ENCODE measurements at places on chromosomes 5 and 9.

GRCh38 chr5:111447099-111447498 lies 65.2 kb downstream of the STARD4 start:
- no peak for DNase-seq

DNA sequence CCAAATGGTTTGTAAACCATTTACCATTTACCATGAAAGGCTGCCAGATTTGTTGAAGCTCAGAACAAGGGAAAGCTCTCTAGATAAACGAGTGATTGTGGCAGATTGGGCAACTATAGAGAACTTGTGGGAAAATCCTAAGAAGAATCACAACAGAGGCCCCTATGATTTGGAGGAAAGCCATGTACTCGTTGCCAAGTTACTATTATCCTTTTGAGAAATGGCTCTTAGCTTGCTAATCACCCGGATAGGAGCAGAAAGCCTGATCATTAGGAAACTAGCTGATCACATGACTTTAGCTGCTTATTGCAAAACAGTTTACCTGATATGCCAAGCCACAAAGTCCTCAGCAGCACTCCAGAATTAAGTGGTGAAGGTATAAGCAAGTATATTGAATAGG lies 23.5 kb upstream of the ATG10 start:
- no peak for DNase-seq

- no peak for DNase-seq
These were observed 4.6 kb upstream of the HNRNPA0 start for GRCh38 chr5:137758715-137759306.

DNA sequence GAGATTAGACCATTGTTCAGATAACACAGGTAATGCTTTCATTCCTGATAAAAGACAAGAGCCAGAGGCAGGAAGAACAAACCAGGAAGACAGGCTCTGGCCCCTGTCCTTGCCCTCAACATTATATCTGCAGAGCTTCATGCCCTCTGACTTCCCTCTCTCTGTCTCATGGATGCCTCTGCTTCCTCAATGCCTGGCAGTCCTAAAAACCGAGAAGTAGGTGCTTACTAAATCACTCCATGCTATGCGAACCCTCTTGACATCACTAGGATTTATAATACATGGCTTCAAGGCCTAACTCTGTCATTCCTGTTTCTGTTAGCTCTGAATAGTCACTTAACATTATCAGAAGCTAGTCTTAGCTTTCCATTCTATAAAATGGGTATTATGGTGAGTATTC lies 117.8 kb downstream of the TLR4 start:
- DNase-seq = no peak

- DNase-seq = no peak
These were observed 13.5 kb downstream of the SH3GLB2 start for GRCh38 chr9:129014608-129015007.

GRCh38 chr9:97895695-97896332 lies 26.5 kb downstream of the TRMO start:
- no peak for DNase-seq

GRCh38 chr5:44774279-44774880 lies 34.4 kb upstream of the MRPS30 start:
- no peak for DNase-seq

DNA sequence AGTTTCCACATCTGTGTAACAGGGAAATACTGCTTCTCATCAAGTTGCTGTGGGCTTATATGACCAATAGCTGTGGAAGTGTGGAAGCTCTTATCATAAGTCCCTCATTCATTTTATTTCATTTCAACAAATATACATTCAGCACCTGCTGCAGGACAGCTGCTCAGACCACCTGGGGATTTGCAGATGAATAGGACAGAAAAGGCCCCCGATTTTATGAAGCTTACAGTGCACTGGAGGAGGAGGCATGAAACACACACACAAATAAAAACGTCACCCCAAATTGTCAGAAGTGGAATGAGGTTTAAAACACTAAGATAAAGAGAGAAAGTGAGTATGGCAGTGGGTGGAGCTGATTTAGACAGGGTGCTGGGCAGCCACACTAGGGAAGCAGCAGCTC lies 107.2 kb downstream of the DRD1 start:
- DNase-seq = no peak
